K562 (cell line): ENCODE measurements at places on chromosomes 1 and 21.
A peak's percentile ranks its signal among the peaks of the same experiment; 100 is the strongest.

DNA sequence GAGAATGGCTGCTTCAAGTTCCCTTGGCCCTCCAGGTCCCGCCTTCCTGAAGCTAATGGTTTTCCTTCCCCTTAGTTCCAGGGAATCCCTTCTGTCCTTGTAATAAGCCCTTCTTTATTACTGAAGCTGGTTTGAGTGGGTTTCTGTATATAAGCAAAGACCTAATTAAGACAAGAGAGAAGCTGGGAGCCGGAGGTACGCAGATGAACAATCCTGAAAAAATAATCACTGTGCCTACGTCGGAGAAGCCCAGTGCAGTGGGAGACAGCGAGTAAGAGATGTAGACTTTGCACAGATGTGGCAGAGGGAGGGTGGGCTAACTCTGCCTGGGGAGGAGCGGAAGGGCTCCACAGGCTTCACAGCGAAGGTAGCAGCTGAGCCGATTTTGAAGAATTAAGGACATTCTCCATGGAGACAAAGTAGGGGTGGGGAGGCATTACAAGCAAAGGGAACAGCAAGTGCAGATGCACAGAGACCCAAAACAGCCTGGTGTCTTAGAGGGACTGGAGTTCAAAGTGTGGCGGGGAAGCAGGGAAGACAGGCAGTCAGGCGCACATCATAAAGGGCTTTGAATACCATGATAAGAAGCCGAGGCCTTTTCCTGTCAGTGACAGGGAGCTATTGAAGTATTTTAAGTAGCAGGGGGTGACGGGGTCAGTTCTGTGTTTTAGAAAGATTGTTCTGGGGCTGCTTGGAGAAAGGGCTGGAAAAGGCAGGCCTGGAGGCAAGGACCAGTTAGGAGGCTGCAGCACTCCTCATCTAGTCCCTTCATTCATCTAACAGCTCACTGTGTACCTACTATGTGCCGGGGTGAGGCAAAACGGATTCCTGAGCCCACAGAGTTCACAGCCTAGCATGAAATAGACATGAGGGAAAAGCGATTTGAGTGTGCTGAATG is 6.5 kb downstream of the RIMS3 start:
- peaks cover 8% of the 10 kb centered on the region for H3K27me3 ChIP-seq
- peak; percentile 40 for DNase-seq
- no peak overlapping the region for H3K4me3 ChIP-seq
- H3K4me1 ChIP-seq: peaks cover 16% of the 10 kb centered on the region

GRCh38 chr1:63922848-63923247 is 149.0 kb downstream of the ROR1 start:
- no peaks in the 10 kb centered on the region for H3K36me3 ChIP-seq
- H3K4me1 ChIP-seq: no peaks in the 10 kb centered on the region
- no peaks in the 10 kb centered on the region for H3K27me3 ChIP-seq
- no peak for DNase-seq

GRCh38 chr1:40856656-40857302 is 5.4 kb downstream of the CITED4 start:
- H3K27ac ChIP-seq: no peak overlapping the region
- H3K4me3 ChIP-seq: no peak overlapping the region
- H3K4me1 ChIP-seq: no peaks in the 10 kb centered on the region; the same call in 2 of the 3 replicates
- peaks cover 2% of the 10 kb centered on the region; the same call in 1 of the 3 replicates for H3K27me3 ChIP-seq

DNA sequence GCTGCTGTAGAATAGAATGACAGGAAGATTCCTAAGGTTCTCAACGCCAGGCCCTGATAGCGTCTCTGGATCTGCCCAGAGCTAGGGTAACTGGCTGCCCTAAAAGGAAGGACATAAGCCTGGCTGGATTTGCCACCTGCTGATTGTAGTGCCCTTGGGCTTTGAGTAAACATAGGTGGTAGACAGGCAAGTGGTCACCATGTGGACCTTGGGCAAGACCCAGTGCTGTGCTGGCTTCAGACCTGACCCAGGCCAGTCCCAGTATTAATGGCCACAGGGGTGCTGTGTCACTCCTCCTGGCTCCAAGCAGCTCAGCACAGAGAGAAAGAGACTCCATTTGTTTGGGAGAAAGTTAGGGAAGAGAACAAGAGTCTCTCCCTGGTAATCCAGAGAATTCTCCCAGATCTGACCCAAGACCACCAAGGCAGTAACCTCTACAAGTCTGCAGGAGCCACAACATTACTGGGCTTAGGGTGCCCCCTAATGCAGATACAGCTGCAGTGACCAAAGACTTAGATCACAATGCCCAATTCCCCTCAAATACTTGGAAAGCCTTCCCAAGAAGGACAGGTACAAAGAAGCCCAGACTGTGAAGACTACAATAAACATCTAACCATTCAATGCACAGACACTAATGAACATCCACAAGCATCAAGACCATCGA is 44.5 kb downstream of the PHTF1 start:
- H3K4me1 ChIP-seq: no peaks in the 10 kb centered on the region
- no peak for DNase-seq

DNA sequence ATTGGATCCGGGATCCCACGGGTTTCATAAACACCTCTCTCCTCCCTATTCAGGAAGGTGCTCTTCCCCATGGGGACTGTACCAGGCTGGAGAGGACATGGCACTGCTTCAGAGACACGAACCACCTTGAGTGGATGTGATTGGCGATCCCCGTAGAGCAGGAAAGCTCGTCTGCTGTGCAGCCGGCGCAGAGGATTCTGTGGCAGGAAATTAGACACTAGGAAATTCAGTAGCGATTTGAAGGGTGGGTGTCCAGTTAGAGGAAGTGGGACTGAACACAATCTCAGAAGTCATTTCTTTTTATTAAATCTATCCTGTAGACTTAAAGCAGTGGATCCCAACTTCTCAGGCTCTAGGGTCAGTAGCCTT is 767 bp downstream of the PDIK1L start:
- peaks cover 34% of the 10 kb centered on the region for H3K36me3 ChIP-seq
- H3K27ac ChIP-seq: peak overlapping the region; percentile 92
- no peak for DNase-seq
- peaks cover 13% of the 10 kb centered on the region for H3K4me1 ChIP-seq

GRCh38 chr1:61450454-61450853 is 274.5 kb downstream of the TM2D1 start:
- H3K36me3 ChIP-seq: peaks cover 10% of the 10 kb centered on the region; the same call in 2 of the 3 replicates
- no peak overlapping the region for H3K27ac ChIP-seq
- H3K4me3 ChIP-seq: no peak overlapping the region
- H3K4me1 ChIP-seq: peaks cover 20% of the 10 kb centered on the region

DNA sequence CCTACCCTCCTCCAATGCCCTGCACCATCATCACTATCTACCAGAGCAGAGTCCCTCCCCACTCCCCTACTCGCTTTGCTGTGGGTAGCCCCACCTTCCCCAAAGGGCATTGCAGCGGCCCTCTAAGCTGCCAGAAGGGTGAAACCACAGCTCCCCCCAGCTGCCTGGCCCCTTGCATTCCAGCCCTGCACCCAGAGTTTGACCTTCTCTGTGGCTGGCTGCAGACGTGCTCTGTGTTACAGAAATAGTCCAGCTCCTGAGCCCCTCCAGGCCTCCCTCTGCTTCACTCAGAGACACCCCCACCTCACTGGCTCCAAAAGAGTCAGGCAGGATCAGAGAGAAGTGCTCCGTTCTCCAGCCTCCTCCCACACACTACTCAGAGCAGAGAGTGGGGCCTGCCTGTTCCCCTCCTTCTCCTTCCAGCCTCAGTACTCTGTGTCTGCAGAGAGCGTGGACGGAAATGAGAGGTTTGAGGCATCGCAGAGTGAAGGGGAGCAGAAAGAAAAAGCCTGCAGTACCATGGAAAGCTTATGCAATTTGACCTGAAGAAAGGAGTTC is 63.2 kb downstream of the PLEKHA6 start:
- H3K27me3 ChIP-seq: peaks cover 36% of the 10 kb centered on the region
- H3K4me3 ChIP-seq: no peak overlapping the region
- DNase-seq: no peak
- no peak overlapping the region for H3K27ac ChIP-seq

- no peak overlapping the region for H3K4me3 ChIP-seq
- H3K27ac ChIP-seq: no peak overlapping the region
- H3K4me1 ChIP-seq: no peaks in the 10 kb centered on the region
- no peak for DNase-seq
Observed at GRCh38 chr1:106699433-106699832, 357.0 kb upstream of the PRMT6 start.

DNA sequence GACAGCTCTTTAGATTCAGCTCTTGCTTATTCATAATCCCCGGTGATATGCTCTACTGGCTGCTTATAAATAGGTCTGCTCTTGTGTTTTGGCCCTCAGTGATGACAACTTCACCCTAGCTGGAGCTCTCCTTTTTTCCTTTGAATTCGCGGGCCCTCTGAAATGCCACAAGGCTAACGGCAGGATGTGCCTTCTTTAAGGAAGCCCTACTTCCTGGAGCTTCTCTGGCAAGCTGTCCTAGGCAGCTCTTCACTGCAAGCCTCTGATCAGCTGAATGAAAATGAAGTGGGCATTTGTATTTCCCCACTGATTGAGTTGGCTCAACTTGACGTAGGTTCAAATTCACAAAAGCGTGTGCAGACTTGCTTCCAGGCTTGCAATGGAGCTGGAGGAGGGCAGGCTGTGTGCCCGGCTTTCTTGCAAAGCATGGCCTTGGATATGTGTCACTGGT is 22.2 kb downstream of the SGIP1 start:
- no peak for DNase-seq
- no peaks in the 10 kb centered on the region for H3K36me3 ChIP-seq
- no peaks in the 10 kb centered on the region; the same call in 2 of the 3 replicates for H3K27me3 ChIP-seq

- H3K4me1 ChIP-seq: peaks cover 14% of the 10 kb centered on the region
- no peak for DNase-seq
- peaks cover 12% of the 10 kb centered on the region for H3K27me3 ChIP-seq
- H3K27ac ChIP-seq: no peak overlapping the region
- H3K4me3 ChIP-seq: no peak overlapping the region
- no peaks in the 10 kb centered on the region for H3K36me3 ChIP-seq
Observed at GRCh38 chr1:109531826-109532364, 7.8 kb upstream of the GPR61 start.

DNA sequence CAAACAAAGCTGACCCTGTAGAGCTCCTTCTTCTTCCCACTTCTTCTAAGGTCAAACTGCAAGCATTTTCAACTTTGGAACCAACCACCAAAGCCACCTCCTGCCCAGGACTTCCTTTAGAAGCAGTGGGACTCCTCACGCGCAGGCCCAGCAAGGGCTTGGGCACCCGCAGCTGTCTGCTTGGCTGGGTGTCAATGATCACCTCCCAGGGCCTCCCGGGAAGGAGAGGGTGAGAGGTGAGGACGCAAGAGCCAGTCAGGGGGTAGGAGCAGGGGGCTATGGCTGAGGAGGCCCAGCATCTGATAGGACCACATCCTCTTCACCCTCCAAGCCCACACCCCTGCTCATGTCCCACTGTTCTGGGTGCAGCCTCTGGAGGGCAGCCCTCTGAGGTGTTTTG is 10.2 kb downstream of the KLHL21 start:
- H3K27me3 ChIP-seq: no peaks in the 10 kb centered on the region
- H3K4me3 ChIP-seq: no peak overlapping the region
- peaks cover 2% of the 10 kb centered on the region; the same call in 1 of the 3 replicates for H3K4me1 ChIP-seq
- H3K27ac ChIP-seq: no peak overlapping the region

DNA sequence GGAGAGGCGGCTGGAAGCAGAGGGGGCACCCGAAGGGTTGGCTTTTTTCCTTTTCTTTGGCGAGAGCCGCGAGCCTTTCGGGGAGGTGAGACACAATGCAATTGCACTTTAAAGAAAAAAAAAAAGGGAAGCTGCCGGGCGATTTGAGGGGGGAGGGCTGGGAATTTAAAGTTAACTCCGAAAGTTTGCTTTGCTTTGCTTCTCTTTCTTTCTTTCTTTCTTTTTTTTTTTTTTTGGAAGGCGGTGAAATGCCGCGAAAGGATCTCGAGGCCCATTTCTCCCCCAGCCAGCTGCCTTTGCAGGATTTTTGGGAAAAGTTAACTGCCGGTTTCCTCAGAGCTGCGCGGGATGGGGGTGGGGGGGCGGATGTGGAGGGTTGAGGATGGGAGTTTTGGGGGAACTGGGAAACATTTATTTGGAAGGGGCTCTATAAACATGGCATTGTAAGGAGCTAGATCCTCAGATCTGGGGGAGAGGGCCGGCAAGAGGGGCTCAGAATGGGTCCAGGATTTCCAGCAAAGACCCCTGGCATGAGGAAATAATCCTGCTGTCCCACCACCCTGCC is 997 bp downstream of the ZNF362 start:
- H3K27me3 ChIP-seq: peaks cover 11% of the 10 kb centered on the region; the same call in 2 of the 3 replicates
- no peak for DNase-seq
- no peak overlapping the region for H3K27ac ChIP-seq

DNA sequence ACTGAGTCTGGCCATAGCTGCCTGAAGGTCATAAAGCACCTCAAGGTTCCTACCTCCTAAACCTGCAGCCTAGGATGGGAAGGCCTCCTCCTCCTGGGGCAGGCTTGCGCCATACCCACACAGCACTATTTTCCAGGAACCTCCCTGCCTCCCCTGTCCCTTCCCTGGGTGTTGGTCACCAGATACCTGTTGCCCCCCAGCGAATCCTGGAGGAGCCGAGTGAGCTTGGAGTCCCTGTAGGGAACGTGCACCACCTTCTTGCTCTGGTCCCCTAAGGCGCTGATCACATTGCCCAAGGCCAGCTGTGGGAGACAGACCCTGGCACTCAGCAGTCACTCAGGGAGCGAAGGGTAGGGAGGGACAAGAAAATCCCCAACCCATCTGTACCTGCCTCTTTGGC is 19.4 kb downstream of the KIF21B start:
- peaks cover 9% of the 10 kb centered on the region; the same call in 1 of the 2 replicates for H3K4me1 ChIP-seq
- H3K4me3 ChIP-seq: no peak overlapping the region
- no peak for DNase-seq

DNA sequence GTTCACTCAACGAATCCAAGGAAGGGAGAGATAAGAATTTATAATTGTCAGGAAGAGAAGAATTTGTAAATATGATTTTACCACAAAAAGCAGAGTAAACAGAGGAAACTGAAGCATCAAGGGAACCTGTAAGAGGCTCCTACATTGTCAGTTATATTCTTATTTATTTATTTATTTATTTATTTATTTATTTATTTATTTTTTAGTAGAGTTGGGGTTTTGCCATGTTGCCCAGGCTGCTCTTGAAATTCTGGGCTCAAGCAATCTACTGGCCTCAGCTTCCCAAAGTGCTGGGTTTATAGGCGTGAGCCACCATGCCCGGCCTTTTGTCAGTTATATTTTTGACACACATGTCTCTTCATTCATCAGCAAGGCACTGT is 47.1 kb downstream of the FCRL3 start:
- no peak for DNase-seq
- no peaks in the 10 kb centered on the region for H3K4me1 ChIP-seq
- no peaks in the 10 kb centered on the region for H3K36me3 ChIP-seq
- no peak overlapping the region for H3K27ac ChIP-seq
- H3K4me3 ChIP-seq: no peak overlapping the region
- H3K27me3 ChIP-seq: no peaks in the 10 kb centered on the region; the same call in 1 of the 2 replicates

GRCh38 chr21:37753122-37753599 is 163.1 kb downstream of the KCNJ6 start:
- H3K27ac ChIP-seq: no peak overlapping the region
- H3K4me3 ChIP-seq: no peak overlapping the region
- DNase-seq: no peak
- H3K4me1 ChIP-seq: no peaks in the 10 kb centered on the region
- H3K36me3 ChIP-seq: no peaks in the 10 kb centered on the region
